ENCODE measurements at places on chromosomes 7 and 10.

DNA sequence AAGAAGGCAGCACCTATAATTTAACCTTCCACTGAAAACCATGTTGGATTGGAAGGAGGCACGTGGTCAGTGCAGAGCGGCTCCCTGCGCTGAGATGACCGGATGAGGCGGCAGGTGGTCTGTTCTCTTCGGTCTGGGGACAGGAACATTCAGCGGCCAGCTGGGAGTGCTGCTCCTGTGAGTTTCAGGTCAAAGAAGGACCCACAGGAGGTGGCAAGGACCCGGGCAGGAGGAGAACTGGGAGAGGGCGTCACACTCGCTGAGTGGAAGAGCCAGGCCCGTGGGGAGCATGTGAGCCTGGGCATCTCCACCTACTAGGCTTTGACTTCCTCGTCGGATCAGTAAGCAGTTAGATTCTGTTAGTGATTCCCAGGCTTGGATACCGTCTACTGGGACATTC is 113.4 kb upstream of the SHH start:
- no peaks in the 10 kb centered on the region for H3K4me1 ChIP-seq
- H3K36me3 ChIP-seq = no peaks in the 10 kb centered on the region
- DNase-seq = no peak

DNA sequence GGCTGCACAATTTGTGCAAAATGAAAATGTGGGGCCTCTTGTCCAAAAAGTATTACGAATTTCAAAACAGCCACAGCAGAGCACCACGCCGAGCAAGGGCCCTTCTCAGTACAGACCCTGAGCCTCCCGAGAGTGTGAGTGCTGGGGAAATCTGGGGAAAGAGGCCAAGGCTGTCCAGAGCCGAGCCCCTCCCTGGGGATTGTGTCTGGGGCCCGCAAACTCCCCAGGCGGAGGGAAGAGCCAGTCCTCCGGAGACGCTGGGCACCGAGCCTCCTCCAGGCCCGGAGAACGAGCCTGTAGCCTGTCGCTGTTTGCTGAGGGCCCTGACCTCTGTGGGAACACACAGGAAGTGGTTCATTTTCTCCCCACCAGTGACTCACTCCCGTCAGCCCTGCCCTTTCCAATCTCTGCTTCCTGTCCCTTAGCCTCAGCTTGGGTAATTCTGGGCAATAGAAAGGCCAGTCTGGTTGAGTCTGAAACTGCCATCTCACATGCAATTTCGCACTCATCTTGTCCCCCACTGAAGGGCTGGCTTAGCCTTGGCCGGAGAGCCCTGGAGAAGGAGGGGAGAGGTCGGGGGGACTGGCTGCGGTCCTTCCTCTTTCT is 19.5 kb upstream of the GNA12 start:
- H3K4me3 ChIP-seq = peak overlapping the region; percentile 49
- peak overlapping the region; percentile 99 for H3K27ac ChIP-seq
- peaks cover 29% of the 10 kb centered on the region for H3K4me1 ChIP-seq

DNA sequence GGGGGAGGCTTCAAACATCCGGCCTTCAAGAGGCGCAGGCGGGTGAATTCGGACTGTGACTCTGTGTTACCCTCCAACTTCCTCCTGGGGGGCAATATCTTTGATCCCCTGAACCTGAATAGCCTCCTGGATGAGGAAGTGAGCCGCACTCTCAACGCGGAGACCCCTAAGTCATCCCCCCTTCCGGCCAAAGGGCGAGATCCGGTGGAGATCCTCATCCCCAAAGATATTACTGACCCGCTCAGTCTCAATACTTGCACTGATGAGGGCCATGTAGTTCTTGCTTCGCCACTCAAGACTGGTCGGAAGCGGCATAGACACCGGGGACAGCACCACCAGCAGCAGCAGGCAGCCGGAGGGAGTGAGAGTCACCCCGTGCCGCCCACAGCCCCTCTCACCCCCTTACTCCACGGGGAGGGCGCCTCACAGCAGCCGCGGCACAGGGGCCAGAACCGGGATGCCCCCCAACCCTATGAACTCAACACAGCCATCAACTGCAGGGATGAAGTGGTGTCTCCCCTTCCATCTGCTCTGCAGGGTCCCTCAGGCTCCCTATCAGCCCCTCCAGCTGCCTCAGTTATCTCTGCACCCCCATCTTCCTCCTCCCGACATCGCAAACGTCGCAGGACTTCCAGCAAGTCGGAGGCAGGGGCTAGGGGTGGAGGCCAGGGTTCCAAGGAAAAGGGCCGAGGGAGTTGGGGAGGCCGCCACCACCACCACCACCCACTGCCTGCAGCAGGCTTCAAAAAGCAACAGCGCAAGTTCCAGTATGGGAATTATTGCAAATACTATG is 1.1 kb downstream of the MEPCE start:
- H3K27me3 ChIP-seq = no peaks in the 10 kb centered on the region
- peaks cover 50% of the 10 kb centered on the region for H3K4me1 ChIP-seq
- H3K36me3 ChIP-seq = peaks cover 18% of the 10 kb centered on the region
- DNase-seq = no peak
- H3K27ac ChIP-seq = peak overlapping the region; percentile 27

GRCh38 chr10:94035982-94036765 is 42.4 kb downstream of the PLCE1 start:
- no peak overlapping the region for H3K27ac ChIP-seq
- H3K4me1 ChIP-seq = no peaks in the 10 kb centered on the region
- no peaks in the 10 kb centered on the region for H3K27me3 ChIP-seq

DNA sequence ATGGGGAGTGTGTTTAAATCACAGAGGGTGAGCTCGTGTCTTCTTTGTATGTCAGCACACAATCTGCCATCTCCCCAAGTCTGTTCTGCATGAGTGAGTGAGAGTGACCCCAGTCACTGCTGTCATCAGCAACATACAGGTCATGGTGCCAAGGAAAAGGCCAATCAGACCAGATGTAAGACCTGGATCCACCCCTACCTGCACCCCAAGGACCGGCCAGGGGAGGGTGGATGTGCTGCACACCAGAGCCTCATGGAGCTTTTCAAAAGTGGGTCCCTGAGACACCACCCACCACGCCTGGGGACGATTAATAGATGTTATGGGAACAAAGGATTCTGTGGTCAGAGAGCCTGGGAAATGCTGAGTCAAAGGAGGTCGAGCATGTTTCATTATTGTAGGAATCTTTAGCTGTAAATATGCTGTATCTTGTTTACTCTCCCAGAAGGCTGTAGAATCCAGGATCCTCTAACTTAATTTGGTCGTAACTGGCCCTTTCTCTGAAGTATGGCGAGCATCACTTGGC is 420.5 kb downstream of the RPS24 start:
- no peaks in the 10 kb centered on the region for H3K36me3 ChIP-seq
- DNase-seq = no peak
- H3K4me3 ChIP-seq = no peak overlapping the region
- no peaks in the 10 kb centered on the region for H3K27me3 ChIP-seq
- H3K27ac ChIP-seq = no peak overlapping the region

DNA sequence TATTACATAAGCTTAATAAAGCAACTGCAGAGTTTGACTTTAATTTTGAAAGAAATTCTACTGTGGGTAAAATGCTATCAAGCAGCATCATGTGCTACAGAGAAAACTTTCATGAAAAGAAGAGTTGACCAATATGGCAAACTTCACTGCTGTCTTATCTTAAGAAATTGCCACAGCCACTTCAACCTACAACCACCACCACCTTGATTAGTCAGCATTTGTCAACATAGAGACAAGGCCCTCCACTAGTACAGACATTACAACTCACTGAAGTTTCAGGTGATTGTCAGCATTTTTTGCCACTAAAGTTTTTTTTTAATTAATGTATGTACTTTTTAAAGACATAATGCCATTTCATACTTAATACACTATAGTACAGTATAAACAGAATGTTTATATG is 350.3 kb downstream of the HPSE2 start:
- no peaks in the 10 kb centered on the region for H3K36me3 ChIP-seq
- no peak for DNase-seq
- H3K4me1 ChIP-seq = peaks cover 14% of the 10 kb centered on the region

GRCh38 chr7:45700556-45700955 is 126.4 kb downstream of the ADCY1 start:
- no peaks in the 10 kb centered on the region for H3K4me1 ChIP-seq
- no peaks in the 10 kb centered on the region for H3K27me3 ChIP-seq

GRCh38 chr7:931871-932650 is 22.4 kb downstream of the ADAP1 start:
- DNase-seq = no peak
- H3K27ac ChIP-seq = peak overlapping the region; percentile 98
- H3K27me3 ChIP-seq = no peaks in the 10 kb centered on the region

DNA sequence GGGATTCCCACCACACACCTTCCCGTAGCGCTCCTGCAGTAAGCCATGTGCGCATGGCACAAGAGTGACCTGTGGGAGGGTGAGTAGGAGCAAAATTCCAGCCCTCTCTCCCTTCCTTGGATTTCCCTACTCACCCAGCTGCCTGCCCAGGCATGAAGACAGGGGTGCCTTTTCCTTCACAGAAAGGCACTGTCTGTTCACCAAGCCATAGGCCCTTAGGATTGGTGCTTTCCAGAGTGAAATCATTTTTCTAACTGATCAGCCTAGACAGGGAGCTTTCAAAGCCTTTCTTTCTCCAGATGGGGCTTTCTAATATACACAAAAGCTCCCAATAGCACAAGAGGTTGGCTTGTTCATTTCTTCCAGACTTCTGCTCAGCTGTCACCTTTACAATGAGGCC is 79.7 kb downstream of the CTTNBP2 start:
- no peaks in the 10 kb centered on the region for H3K27me3 ChIP-seq
- DNase-seq = no peak
- H3K36me3 ChIP-seq = no peaks in the 10 kb centered on the region
- no peak overlapping the region for H3K4me3 ChIP-seq
- H3K27ac ChIP-seq = no peak overlapping the region
- H3K4me1 ChIP-seq = peaks cover 22% of the 10 kb centered on the region

DNA sequence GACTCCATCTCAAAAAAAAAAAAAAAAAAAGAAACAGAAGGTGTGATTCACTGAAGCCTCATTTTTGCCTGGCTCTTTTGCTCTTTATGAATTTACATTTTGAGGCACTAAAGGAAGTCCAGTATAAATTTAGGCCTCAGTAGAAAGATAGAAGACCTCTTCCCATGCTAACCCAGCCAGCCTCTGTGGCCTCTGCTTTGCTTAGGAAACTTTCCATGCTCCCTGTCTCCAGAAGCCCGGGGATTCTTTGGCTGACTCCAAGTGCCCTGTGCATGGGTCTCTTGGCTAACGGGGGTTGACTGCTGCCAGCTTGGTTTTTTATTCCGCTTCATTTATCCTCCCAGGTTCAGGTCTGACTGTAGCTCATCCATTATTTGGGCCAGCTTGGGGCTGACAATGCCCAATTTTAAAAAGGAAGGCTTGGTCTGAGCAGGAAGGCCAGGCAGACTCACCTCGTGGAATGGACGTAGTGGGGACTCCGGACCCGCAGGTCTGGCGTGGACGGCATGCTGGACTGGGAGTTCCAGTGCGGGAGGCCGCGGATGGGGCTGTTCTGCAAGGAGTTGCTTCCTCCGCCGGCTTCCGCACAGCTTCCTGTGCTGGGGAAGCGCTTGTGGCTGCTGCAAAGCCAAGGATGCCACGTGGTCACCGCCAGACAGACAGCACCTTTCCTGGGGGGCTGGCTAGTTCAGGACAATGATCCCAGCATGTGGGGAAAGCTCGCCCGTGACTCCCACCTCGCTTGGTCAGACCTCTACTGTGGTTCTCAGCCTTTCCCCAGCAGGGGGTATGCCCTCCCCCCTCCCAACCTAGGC is 72.3 kb downstream of the PRPF18 start:
- no peak overlapping the region for H3K4me3 ChIP-seq
- no peaks in the 10 kb centered on the region for H3K27me3 ChIP-seq
- peaks cover 13% of the 10 kb centered on the region for H3K4me1 ChIP-seq
- H3K36me3 ChIP-seq = peaks cover 7% of the 10 kb centered on the region
- DNase-seq = peak; percentile 3
- H3K27ac ChIP-seq = no peak overlapping the region

- H3K4me1 ChIP-seq = no peaks in the 10 kb centered on the region
- no peak for DNase-seq
- H3K36me3 ChIP-seq = no peaks in the 10 kb centered on the region
- H3K27ac ChIP-seq = no peak overlapping the region
Observed at GRCh38 chr7:124785994-124786393, 20.4 kb upstream of the GPR37 start.

GRCh38 chr7:1049006-1049741 is 4.8 kb downstream of the GPR146 start:
- H3K27me3 ChIP-seq = no peaks in the 10 kb centered on the region
- no peaks in the 10 kb centered on the region for H3K36me3 ChIP-seq
- H3K27ac ChIP-seq = no peak overlapping the region

GRCh38 chr7:21077602-21078001 is 290.9 kb upstream of the SP8 start:
- no peaks in the 10 kb centered on the region for H3K27me3 ChIP-seq
- H3K4me1 ChIP-seq = no peaks in the 10 kb centered on the region
- no peaks in the 10 kb centered on the region for H3K36me3 ChIP-seq
- no peak for DNase-seq
- H3K27ac ChIP-seq = no peak overlapping the region

- no peaks in the 10 kb centered on the region for H3K27me3 ChIP-seq
- no peak for DNase-seq
- no peak overlapping the region for H3K27ac ChIP-seq
- no peak overlapping the region for H3K4me3 ChIP-seq
- H3K4me1 ChIP-seq = no peaks in the 10 kb centered on the region
Observed at GRCh38 chr10:13987446-13987845, 343.3 kb downstream of the FRMD4A start.

DNA sequence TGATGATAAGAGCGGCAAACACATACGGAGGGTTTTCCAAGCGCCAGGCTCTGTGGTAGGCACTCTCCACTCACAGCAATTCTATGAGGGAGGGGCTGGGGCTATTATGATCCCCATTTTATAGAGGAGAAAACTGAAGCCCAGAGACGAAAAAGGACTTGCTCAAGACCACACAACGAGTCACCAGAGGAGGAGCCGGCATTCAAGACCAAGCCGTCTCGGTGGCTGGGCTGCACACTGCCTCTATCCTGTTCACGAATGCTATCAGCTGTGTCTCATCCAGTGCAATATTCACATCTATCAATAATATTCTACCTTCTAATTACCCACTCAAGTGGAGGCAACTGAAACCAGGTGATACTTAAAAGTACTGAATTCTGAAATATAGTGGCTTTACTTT is 67.8 kb upstream of the NMT2 start:
- H3K27ac ChIP-seq = no peak overlapping the region
- no peaks in the 10 kb centered on the region for H3K36me3 ChIP-seq
- H3K4me3 ChIP-seq = no peak overlapping the region
- no peak for DNase-seq

DNA sequence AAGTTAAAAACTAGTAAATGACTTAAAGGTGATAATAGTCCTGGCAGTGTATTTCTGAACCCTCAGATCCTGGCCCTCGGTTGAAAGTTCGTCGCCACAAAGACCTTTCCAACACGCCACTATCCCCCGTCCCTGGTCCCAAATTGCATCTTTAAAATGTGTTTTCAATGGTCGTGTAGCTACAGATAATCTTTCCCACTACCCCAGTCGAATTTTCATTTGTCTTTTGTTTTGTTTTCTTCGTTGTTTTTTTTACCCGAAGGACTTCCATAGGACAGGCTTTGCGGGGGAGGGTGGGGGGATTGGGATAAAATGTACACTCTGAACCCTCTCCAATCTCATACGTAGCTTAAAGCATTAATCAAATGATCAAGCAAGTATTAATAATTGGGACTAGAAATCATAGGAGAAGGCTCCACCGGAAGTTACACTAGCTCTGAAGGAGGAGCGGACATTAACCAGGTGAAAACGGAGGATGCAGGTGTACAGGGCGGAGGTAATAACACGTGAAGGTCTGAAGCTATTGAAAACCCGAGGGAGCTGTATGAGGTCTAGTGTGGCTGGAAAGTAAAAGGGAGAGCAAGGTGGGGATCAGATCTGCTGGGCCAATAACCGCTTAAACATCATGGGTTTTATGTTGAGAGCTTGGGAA is 32.8 kb upstream of the PHF14 start:
- no peaks in the 10 kb centered on the region for H3K27me3 ChIP-seq
- H3K4me3 ChIP-seq = peak overlapping the region; percentile 61
- no peak for DNase-seq
- peaks cover 26% of the 10 kb centered on the region for H3K4me1 ChIP-seq
